Chondrocyte (in vitro differentiated cells): ENCODE measurements at places on chromosomes 16 and 17.

GRCh38 chr17:21166595-21167210 is 39.9 kb downstream of the DHRS7B start:
- DNase-seq = no peak

DNA sequence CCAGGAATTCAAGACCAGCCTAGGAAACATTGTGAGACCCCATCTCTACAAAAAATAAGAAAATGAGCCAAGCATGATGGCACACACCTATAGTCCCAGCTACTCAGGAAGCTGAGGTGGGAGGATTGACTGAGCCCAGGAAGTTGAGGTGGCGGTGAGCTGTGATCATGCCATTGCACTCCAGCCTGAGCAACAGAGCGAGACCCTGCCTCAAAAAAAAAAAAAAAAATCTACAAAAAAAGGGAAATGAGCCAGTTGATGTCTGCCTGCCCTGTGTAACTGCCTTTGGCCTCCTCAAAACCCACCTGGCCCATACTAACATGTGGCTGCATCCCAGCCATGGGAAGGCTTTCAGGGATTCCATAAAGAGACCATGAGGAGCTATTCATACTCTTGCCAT is 4.5 kb downstream of the RANBP10 start:
- no peak for DNase-seq

DNA sequence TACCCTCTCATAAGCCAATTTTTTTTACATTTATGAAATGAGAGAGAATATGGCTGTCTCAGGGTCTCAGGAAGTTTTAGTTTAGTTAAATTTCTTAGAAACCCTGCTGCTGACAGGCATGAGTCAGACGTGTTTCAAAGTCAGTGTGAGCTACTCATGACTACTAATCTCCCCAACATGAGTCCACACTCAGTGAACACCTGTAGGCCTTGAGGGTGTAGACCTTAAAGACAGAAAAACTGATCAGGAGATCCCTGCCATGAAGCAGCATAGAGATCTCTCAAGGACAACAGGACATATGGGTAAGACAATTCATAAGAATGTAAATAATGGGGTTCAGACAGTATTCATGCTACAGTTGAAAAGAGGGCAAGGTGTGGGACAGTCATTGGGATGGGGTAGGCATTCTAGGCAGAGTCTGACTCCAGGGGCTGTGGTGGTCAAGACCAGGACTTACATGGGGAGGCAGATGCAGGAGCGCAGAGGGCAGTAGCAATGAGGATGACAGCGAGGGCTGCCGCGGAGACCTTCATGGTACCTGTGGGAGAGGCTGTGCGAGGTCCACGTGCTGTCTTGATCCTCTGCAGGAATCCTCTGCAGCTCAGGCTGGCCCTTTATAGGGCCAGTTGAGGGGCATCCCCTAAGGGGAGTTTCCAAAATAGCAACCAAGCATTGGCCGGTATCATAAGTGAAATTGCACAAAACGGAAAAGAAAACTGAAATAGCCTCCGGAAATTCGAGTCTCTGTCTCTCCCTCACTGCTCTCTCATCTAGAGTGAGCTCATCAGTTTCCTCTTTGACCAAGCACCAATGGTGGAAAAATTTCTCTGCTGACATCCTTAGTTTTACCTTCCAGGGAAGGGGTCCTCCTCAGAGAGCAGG is at the start of gene CCL5:
CCL5 (minus strand) TSS at position 588 of the 882 bp plus-strand sequence.
- no peak for DNase-seq

- DNase-seq = no peak
These were observed 200.7 kb downstream of the CA10 start for GRCh38 chr17:51957786-51958185.

DNA sequence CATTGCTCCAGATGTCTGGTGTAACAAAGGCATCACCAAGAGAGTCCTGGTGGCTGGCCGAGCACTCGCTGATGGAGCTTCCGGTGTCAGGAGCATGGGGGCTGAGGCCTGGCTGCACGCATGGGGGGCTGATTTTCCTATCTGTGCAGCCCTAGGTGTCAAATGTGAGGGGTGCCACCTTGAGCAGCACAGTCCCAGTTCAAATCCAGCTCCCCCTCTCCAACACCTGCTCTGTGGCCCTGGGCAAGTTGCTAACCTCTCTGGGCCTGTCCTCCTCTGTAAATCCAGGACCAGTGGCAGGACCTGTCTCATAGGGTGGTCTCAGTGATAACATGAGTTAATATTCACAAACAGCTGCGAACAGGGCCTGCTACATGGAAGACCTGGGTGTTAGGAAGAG is 12.9 kb downstream of the ENPP7 start:
- DNase-seq = no peak

GRCh38 chr17:46118964-46119363 is 74.3 kb downstream of the KANSL1 start:
- no peak for DNase-seq

DNA sequence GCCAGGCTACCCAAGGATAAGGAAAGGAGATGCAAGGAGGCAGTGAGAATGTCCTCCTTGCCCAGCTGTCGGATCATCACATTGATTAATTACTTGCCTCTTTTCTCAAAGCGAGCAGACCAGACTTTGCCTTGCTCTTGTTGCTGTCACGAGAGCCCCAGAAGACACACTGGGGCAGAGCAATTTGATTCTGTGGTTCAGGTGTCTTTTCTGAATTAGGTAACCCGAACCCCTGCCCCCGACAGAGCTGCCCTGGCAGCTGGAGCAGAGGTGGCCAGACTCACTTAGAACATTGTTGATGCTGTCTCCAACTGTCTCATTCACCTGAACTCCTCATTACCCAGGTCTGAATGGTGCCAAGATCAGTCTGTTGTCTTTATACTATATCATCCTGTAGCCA is 34.3 kb downstream of the VAT1L start:
- DNase-seq = no peak

DNA sequence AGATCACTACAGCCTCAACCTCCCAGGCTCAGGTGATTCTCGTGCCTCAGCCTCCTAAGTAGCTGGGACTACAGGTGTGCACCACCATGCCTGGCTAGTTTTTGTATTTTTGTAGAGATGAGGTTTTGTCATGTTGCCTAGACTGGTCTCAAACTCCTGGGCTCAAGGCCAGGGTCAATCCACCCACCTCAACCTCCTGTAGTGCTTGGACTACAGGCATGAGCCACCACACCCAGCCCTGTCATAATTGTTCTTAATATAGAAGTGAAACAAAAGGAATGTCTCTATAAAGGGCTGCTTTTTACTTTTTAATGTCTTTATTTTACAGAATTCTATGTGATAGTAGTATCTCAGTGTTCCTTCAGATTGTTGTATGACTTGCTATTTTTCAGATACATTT is 345.2 kb upstream of the TBX2 start:
- DNase-seq = no peak

- DNase-seq = no peak
These were observed 51.7 kb downstream of the SNX11 start for GRCh38 chr17:48159232-48159631.

- no peak for DNase-seq
These were observed 276.3 kb upstream of the MYOCD start for GRCh38 chr17:12389421-12389820.

DNA sequence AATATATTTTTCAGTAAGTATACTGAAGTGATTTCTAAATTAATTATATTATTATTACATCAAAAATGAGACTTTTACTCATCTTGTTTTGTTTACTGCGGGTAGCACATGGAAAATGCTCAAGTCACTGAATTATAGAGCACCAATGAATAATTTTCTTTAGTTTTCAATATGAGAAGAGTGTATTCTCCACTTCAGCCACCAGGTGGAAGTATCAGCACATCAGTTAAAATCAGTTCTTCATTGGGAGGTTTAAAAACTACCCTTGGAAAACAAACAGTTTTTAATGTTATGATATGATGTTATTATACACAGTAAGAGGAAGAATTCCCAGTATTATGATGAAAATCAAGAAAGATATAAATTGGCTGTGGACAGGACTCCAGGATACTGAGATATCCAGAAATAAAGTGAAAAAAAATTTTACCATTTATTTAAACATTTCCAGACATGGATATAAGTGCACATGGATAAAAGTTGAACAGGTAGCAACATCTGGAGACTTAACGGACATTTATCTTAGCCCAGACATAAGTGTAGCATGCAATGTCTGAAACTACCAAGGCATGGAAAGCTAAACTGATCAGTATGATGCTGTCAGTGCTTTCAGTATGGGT is 467.3 kb downstream of the KCNJ2 start:
- no peak for DNase-seq

- no peak for DNase-seq
These were observed 4.6 kb downstream of the IL21R start for GRCh38 chr16:27406511-27407128.

DNA sequence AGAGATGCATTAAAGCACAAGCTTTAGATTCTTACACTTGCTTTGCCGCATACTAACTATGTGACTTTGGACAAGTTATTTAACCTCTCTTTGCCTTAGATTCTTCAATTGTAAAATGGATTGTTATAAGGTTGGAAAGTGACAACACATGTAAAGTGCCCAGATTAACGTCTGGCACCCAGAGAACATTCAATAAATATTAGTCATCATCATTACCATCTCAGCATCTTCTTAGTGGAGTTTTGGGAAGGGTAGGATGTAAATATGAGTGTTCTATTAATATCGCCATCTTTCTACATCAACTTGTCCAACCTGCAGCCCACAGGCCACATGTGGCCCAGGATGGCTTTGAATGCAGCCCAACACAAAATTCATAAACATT is 27.4 kb upstream of the FAM20A start:
- no peak for DNase-seq

DNA sequence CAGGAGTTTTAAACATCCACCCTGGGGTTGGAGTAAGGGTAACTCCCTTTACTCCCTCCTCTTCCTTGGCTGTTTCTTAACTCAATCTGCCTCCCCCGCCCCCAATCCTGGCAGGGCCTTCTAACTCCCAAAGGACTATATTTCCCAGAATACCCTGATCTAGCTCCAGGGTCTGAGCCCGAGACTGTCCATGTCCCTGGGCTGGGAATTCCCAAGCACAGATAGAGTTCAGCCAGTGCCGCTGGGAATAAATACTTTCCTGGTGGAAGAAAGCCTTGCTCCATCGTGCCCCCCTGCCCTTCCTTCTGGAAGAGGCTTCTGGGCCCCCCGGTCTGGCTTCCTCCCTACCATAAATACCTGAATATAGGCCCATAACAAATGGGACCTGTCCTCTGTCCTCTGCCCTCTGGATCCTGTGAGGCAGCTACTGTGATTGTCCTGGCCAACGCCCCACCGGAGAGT is 10.2 kb downstream of the BAHCC1 start:
- no peak for DNase-seq

DNA sequence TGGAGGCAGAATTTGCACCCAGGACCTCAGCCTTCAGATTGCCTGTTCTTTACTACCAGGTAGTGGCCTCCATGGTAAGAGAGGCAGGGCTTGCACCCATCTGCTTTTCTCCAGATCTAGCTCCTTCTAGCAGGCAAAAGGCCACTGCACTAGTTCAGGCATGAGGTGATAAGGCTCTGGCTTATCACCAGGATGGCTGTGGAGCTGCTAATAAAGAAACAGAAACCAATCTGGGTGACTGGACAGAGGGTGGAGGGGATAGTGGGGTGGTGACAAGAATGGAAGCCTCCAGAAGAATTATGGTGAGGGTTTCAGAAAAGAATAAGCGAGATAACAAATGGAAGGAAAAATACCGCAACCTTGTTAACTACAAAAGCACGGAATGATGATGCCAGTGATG is 15.5 kb upstream of the SUPT4H1 start:
- no peak for DNase-seq

DNA sequence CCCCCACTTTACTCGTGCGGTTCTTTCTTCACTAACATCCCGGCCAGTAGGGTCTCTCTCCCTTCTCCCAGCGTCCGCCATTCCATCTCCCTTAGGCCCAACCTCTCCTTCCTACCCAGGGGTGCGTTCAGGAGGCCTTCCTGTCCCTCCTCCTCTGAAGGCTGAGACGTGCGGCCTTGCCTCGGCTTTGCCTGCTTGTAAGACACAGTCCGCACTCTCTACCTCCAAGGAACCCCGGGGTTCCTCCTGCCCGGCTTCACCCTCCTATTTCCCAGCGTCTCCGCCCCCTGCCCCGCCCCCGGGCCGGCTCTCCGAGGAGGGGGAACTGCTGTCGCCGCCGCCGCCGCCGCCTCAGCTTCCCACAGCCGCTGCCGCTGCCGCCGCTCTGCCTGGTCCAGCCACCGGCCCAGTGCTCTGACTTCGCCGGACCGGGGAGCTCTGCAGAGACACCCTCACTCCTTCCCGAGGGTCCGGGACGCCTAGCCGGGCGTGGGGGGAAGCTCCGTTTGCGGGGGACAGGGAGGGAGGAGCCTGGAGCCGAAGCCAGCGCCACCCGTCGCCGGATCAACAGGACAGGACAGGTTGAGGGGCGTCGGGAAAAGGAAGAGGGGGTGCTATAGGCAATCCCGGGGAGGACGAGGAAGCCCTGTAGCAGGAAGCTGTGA is 1.2 kb upstream of the FGF11 start:
- DNase-seq = no peak

- no peak for DNase-seq
These were observed 11.2 kb upstream of the DNAH17 start for GRCh38 chr17:78588258-78589030.

DNA sequence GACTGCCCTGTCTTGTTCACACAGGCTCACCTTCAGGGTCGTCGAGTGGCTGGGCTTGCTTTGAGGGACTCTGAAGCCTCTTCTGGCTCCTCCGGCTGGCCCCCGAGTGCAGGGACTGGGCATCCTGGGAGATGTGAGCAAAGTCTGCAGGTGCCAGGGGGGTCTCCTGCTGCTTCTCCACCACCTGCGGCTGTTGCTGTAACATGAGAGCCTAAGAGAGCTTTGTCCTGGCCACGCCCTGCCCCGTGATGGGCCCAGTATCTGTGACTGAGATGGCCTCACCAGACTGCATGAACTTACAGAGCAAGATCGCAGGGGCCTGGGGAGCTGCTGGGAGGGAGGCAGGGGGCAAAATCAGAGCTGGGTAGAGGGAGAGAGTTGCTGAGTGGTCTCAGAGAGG is 12.5 kb downstream of the ERN2 start:
- no peak for DNase-seq

DNA sequence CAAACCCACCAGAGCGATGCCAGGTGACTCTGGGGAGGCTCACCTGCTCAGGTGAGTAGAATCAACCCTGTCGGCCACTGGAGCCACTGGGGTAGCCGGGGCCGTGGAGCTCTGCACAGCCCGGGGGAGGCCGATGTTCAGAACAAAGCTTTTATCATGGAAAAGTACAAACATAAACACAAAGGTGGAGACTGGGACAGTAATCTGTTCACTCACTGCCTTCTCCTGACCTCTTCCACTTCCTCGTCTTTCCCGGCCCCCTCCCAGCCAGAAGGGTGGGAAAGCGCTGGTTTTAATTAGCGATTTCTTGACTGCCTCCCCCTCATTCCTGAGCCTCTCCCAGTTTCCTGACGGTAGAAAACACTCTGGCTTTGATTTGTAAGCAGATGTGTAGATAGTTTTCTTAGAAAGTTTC is 9.8 kb upstream of the TEX19 start:
- no peak for DNase-seq

- DNase-seq = no peak
These were observed 64.6 kb upstream of the IRX3 start for GRCh38 chr16:54351171-54351570.
